ENCODE measurements at places on chromosomes 4 and X.

DNA sequence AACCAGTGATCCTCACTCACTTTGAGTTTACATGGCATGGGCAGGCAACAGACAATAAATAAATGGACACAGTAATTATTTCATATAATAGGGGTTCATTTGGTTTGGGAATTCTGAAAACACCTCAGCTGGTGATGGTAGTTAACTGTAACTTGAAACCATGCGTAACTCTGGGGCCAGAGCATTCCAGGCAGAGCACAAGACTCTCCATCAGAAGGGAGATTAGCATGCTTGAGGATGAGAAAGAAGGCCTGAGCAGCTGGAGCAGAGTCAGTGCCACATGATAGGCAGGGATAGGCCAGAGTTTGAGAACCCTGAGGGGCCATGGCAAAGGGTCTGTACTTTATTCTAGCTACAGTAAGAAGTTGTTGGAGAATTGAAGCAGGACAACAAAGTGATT, 56.3 kb upstream of the CXCL8 start:
- DNase-seq: no peak

DNA sequence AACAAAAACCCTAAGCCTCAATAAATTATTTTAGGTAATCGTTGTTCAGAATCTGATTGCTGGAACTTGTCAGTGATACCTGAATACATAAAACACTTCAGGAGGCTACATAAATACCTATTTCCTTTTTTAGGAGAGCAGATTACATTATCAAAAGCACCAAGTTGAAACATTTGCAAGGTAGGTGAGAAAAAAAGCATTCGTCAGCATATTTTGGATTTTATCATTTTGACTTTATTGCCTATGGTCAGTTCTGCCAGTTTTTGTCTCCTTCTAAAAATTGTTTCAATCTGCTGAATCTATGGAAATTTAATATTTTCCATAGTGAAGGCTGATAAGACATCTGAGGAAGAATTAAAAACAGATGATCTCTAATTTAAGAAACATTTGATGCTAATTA, 16.5 kb upstream of the MAD2L1 start:
- DNase-seq: no peak

DNA sequence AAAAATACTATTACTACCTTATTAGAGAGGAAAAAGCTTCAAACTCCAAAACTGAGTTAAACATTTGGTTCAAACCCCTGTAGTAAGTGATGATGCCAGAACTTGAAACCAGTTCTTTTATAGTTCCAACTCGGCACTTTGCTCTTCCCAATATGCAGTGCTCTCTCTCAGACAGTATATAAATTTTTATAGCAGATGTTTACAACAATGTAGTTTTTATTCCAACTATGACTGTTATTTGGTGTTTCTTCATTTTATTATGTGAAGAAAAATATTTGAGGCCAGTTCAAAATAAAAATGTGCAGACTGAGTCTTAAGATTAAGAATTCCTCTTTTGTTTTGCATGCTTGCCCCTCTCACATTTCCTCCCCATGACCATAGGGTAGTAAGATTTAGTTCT, 2.9 kb upstream of the PPP4R3C start:
- DNase-seq: no peak

DNA sequence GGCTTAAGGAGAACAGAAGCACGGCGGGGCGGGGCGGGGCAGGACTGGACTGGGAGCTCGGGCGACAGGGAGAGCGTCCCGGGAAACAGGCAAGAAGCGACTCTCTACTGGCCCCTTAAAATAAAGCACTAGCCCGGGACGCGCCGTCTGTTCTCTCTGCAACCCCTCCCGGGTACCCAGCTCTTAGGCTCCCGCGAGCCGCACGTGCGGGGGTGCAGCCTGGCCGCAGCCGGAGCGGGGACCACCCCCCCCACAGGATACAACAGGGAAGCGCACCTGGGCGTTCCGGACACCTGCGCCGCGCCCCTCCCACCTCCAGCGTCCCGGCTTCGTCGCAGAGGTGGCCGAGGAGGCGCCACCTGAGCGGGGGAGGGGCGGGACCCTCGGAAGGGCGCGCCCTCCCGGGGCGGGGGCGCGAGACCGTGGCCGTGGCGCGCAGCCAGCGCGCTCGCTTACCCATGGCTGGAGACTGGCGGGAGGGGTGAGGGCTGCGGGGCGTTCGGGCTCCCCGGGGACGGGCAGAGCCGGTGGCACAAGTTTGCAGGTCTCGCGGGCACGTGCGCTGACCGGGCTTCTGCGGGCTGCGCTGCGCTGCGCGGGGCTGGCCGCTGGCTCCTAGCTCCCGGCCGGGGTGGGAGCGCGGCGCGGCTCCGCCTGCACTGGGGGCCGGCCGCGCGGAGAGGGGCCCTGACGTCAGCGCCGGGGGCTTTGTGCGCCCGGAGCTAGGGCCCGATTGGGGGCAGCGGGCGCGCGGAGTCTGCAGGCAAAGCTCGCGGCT, 91.5 kb downstream of the GEMIN8 start:
- DNase-seq: no peak

DNA sequence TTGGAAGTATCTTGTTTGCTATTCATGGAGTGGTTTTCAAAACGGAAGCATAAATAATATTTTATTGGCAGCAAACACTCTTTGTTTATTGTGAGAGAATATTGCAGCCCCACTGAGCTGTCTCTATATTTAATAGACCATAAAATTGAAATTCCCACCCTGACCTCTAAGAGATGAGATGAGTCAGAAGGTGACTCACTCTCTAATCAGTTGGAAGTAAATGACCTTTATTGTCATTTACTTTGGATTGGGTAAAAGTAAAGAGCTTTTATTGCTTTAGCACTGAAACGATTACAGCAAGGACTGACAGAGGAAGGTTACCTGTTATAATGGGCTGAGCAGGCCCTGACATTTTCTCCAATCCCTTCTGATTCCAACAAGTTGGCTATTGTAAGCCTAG, 55.0 kb downstream of the SYTL5 start:
- DNase-seq: no peak

DNA sequence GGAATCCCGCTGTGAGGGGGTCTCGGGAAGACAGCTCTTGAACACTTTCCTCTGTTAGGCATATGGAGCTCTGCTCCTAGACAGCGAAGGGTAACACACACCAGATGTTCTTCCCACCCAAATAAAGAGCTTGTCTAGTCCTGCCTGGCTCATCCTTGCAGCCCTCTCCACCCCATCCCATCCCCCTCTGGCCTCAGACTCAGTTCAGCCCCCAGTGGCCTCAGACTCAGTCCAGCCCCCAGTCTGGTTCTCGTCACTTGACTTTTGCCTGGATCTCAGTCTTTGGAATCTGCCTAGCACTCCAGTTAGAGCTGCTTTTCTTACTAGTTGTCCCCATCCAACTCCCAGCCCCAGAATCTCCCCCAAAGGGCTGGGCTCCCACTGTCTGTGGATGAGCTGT, 14.9 kb downstream of the RAB33A start:
- DNase-seq: no peak

GRCh38 chr4:119189638-119190037, 22.9 kb upstream of the USP53 start:
- no peak for DNase-seq

DNA sequence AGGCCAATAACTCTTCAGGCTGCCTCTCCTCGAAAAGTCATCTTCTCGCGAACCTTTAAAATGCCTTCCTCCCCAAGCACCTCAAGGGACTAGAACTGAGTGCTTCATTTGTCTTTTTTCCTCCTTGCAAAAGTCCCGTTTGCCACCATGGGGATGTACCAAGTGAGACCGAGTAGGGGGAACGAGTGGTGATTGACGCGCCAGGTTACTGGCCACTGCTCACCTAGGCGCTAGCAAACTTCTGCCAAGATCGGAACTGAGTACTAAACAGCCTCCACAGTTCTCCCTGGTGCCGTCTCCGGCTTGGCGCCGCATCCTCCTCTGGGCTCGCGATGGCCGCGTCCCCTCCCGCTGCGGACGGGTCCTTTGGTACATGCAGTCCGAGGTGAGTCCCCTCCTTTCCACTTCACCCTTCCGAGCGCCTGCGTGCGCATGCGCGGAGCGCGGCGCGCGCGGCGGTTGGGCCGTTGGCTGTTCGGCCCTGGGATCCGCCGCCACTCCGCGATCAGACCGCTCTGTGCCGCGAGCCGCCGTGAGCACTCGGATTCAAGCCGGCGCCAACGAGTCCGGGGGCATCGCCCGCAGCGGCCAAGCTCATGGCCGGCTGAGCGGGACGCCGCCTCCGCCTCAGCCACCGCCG, at the start of gene CDK16:
CDK16 (plus strand) TSS at position 402 of the 640 bp plus-strand sequence. CDS start 4,877 bp downstream, outside the sequence.
- peak; percentile 75 for DNase-seq

- no peak for DNase-seq
These were observed 63.4 kb upstream of the ENPEP start for GRCh38 chr4:110412354-110413065.

- DNase-seq: no peak
These were observed 12.8 kb upstream of the TASL start for GRCh38 chrX:30590368-30590767.

GRCh38 chr4:41504167-41504818, 33.7 kb upstream of the LIMCH1 start:
- no peak for DNase-seq

DNA sequence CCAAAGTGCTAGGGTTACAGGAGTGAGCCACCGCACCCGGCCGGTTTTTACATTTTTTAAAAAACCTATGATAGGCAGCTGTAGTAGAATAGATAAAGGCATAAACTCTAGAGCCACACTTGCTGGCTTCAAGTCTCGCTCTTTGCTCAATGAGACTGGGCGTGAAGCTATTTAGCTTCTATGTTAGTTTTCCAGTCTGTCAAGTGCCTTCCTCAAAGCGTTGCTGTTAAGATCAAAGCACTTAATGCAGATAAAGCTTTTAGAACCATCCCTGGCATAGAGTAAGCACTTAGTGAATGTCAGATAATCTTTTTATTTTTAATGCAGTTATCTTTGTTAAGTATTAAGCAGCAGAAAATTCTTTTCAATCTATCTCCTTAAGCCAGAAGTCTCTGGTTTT, 42.0 kb upstream of the BMPR1B start:
- DNase-seq: no peak

DNA sequence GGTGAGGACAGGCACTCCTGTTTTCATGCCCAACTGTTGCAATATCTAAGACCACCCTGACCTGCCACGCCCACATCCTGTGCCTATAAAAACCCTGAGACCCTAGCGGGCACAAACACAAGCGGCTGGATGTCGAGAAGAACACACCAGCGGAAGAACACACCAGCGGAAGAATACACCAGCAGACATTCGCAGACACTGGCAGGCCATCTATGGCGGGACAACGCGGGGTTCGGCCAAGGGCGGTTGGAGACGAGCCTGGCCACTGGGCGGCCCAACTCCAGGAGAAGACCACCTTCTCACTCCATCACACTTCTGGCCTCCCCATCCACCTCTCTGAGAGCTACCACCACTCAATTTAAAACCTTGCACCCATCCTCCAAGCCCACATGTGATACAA, 361.4 kb downstream of the FAT4 start:
- no peak for DNase-seq

- DNase-seq: no peak
These were observed 127.0 kb upstream of the FUNDC1 start for GRCh38 chrX:44669626-44670025.

- DNase-seq: no peak
These were observed 20.3 kb downstream of the SMS start for GRCh38 chrX:21960569-21961541.

DNA sequence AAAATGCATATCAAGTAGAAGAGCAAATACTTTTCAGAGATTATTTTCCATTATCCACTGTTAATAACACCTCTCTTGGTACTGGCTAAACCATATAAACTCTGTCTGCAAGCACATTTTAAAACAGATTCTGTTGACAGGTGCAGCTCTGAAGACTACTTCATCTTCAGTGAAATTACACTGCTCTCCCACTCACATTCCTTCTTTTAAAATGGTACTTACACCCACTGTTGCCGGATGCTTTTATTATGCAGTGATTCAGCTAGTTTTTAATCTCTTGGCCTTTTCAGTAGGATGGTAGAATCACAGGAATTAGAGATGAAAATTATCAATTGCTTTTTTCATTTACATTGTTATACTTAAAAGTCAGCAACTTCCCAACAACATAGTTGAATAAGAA, 381.6 kb downstream of the GASK1B start:
- no peak for DNase-seq

GRCh38 chr4:1177274-1178141, 5.1 kb upstream of the SPON2 start:
- no peak for DNase-seq

DNA sequence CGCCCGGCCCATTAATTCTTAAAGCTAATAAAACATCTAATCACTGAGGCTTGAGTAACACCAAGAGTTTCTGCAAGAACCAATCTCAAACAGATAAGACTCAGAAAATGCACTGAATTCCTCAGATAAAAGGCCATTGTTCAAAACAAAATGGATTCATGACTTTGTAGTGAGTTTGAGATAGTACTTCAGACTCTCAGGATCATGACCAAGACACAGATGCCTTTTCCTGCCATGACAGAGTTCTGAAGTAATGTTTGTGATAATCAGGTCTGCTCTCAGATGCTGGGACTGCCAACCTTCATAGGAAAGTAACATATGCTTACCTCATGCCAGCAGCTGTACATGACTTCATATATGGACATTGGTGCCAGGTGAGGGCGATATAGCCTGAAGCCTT, 54.6 kb downstream of the NIPAL1 start:
- no peak for DNase-seq

DNA sequence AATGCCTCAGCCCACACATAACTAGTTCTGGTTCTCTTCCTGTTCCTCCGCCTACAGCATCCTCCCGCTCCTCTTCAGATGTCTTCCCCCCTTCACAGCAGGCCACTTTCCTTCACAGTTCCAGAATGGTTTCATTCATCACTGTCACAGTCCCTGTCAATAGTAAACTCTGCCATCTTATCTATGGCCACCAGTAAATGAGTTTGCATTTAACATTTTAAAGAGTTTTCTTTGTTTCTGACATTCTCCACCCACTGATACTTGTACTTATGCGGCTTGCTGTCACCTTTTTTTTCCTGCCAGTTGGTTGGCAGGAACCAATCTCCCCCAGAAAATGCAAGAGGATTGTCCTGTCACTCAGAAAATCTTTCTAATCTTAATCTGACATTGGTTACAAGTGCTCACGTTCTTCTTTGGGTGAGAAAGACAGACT, 114.1 kb downstream of the GLUD2 start:
- DNase-seq: no peak

DNA sequence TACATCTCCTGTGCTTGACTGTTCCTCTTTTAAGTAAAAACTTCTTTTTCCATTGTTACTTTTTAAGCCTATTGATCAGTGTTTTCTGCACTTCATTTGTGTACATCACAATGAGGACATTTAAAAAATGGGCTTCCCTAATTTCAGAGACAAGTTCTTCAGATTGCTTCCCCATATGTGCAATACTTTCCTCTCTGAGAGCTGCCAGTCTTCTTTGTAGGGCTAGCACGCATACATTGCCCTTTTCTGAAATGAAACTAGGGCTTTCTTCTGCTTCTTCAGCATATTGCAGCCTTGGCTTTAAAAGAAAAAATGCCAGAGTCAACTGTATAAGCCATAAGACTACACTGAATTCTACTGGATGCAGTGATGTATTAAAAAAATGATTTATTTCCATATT, 37.8 kb downstream of the FAT4 start:
- no peak for DNase-seq

GRCh38 chrX:56233100-56233499, 944 bp downstream of the KLF8 start:
- no peak for DNase-seq

- no peak for DNase-seq
These were observed 218.9 kb downstream of the PPP3CA start for GRCh38 chr4:101128473-101128872.

Measured in activated T-helper 9 cell treated with anti-CD3 and anti-CD28 coated beads, Interleukin-2, amount 50 U/mL, for 16 hours (primary cell).